ENCODE measurements at places on chromosomes 13 and 19. TPM values are rescaled to one million over a fixed set of nuclear protein-coding genes. Genes with fewer than 3 reads are reported as not detected.

TICAM1 gene
- 14.3 TPM for polyA plus RNA-seq

VMAC gene
- 6.3 TPM for polyA plus RNA-seq

NAXD gene
- polyA plus RNA-seq: 35.4 TPM

CDC42EP5 gene
- polyA plus RNA-seq: not detected

ZNF571 gene
- 5.2 TPM for polyA plus RNA-seq

GRIN2D gene
- not detected for polyA plus RNA-seq

GARIN5A gene
- polyA plus RNA-seq: 0.77 TPM

MUC16 gene
- not detected for polyA plus RNA-seq

ZNF90 gene
- 1.8 TPM for polyA plus RNA-seq

ASF1B gene
- polyA plus RNA-seq: 2.4 TPM

DNA sequence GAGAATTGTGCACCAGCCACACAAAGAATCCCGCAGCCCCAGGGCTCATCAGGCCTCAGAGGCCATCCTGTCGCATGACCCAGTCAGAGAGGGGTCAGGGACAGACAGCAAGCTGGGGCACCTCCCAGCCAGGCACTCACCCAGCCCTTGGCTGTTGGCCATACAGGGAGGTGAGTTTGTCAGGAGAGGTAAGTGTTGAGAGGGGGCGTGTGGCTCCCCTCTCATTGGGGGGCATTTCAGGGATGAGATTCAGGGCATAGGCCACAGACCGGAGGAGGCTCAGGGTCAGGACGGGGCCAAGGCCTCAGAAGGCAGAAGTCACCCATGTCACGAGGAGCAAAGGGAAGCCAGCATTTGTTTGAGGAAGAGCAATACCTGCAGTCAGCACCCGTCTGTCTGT is 37.1 kb downstream of the MYO9B start:
- no peak for DNase-seq

- peak; percentile 35 for DNase-seq
Observed at GRCh38 chr19:4639531-4640246, 373 bp downstream of the TNFAIP8L1 start.

- DNase-seq: no peak
Observed at GRCh38 chr13:51192348-51192747, 29.9 kb upstream of the FAM124A start.

DNA sequence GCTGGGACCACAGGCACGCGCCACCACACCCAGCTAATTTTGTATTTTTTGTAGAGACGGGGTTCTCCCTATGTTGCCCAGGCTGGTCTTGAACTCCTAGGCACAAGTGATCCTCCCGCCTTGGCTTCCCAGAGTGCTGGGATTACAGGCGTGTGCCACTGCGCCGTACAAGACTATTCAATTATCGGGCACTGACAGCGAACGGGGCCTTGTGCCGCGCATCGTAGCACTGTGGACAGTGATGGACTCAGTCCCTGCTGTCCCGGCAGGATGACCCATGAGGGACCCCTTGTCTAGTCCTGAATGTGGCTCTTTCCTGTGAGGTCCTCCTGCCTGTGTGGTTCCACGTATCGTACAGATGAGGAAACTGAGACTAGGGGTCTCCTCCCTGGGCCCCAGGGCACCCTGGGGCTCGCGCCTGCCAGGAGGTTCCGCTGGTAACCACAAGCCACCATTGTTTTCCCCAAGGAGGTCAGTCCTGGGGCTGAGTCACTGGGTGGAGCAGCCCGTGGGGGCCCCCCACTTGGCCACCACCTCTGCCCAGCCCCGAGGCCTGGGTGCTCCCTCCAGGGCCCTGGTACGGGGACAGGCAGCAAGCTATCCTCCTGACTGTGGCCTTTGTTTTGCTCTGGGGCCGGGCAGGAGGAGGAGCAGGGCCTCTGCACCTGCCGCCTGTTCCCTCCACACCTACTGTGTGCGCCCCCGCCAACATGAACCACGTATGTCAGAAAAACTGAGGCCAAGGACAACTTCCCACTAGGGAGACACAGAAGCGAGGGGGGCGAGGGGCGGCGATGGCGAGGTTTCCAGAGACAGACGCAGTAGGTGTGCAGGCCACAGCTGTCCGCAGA is 2.9 kb upstream of the TCF3 start:
- no peak for DNase-seq

DNA sequence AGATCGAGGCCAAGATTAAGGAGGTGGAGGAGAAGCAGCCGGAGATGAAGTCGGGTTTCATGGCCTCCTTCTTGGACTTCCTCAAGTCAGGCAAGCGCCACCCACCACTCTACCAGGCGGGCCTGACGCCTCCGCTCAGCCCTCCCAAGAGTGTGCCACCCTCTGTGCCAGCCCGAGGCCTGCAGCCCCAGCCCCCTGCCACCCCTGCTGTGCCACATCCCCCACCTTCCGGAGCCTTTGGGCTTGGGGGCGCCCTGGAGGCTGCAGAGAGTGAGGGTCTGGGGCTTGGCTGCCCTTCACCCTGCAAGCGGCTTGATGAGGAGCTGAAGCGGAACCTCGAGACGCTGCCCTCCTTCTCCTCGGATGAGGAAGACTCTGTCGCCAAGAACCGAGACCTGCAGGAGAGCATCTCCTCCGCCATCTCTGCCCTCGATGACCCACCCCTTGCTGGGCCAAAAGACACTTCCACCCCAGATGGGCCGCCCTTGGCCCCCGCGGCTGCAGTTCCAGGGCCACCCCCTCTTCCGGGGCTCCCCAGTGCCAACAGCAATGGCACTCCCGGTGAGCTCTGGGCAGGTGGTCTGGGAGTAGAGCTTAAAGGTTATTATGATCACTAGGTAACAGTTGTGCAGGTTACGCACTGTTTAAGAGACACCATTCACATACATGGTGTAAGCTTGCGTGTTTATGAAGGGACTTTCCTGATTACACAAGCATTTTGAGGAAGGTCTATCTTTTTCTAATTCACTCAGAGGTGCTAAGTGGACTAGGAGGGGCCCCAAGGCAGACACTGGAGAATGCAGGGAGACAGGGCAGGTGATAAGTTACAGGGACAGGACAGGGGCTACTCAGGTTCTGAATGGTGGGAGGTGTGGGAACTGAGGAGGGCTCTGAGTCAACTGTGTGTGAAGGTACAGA is 8.7 kb downstream of the PRR12 start:
- DNase-seq: no peak

DNA sequence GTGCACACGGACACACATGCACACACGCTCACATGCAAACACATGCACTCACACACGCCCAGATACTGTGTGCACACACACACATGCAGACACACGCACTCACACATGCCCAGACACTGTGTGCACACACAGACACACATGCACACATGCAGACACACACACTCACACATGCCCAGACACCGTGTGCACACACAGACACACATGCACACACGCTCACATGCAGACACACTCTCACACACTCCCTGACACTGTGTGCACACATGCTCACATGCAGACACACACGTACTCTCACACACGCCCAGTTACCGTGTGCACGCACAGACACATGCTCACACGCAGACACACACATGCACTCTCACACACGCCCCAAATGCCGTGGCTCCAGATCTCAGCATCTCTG is 137.2 kb upstream of the MCF2L start:
- DNase-seq: no peak

GRCh38 chr19:17339088-17339741 is 1.9 kb downstream of the GTPBP3 start:
- no peak for DNase-seq

- DNase-seq: no peak
Observed at GRCh38 chr19:40247178-40247577, 20.7 kb upstream of the CCNP start.

GRCh38 chr13:97574926-97575325 is 141.0 kb downstream of the RAP2A start:
- DNase-seq: no peak

DNA sequence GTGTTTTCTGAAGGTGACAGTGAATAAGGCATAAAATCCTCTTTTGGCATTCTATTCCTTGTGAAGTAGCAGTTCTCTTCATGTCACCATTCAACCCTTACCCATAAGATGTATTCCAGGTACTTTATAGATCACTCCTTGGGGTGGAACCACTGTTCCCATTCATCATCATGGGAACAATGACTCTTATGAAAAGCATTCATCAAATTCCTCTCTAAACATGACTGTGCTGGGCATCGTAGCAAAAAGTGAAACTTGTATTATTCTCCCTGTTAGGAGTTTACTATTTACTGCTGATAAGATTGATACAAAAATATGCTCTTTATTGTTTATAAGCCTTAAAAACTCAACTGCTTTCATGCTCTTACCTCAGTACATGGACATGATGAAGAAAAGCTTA is 793.4 kb downstream of the LIG4 start:
- DNase-seq: no peak

DNA sequence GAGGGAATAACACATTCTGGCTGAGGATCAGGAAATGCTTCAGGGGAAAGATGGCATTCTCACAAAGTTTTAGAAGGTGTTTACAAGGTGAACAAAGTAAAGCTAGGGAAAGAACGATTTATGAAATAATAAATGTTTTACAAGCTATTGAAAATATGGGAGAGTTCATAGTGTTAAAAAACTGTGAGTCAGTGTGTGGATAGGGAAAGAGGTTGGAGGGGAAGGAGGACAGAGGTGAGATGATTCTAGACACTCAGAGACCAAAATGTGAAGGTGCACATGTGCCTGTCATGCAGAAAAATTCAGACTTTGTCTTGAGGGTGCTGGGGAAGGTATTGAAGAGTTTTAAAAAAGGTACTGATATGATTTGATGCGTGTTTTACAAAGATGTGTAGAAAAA is 476.1 kb downstream of the TDRD3 start:
- DNase-seq: no peak

DNA sequence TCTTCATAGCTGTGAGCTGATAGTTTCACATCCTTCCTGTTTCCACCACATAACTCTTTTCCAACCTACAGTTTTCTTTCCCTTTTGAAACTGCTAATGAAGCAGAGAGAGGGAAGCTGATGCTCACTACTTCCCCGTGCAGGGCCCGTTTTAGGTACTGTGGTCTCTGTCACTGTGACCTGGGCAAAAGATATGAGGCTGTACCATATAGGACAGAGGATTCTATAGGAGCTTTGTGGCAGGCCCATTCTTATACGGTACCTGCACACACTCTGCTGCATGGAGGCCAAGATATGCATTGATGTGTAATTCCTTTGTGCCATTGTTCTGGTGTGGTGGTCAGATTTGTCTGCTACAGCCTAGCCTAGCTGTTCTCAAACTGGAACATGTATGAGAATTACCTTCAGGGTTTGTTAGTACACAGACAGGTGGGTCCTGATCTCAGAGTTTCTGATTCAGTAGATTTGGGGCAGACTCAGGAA is 577.3 kb downstream of the LMO7 start:
- DNase-seq: no peak

DNA sequence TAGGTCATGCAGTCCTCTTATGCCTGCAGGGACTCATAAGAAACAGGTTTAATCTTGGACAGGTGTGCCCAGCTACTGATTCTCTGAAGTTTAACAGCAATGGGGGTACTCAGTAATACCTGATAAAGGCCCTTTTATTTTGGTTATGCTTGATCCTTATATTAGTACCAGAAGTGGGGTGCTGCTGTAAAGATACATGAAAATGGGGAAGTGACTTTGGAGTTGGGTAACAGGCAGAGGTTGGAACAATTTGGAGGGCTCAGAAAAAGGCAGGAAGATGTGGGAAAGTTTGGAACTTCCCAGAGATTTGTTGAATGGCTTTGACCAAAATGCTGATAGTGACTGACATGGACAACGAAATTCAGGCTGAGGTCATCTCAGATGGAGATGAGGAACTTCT is 14.6 kb upstream of the TMTC4 start:
- DNase-seq: no peak

- DNase-seq: no peak
Observed at GRCh38 chr13:47409778-47410177, 512.9 kb upstream of the HTR2A start.

- no peak for DNase-seq
Observed at GRCh38 chr19:35760711-35761349, 2.9 kb downstream of the PROSER3 start.

DNA sequence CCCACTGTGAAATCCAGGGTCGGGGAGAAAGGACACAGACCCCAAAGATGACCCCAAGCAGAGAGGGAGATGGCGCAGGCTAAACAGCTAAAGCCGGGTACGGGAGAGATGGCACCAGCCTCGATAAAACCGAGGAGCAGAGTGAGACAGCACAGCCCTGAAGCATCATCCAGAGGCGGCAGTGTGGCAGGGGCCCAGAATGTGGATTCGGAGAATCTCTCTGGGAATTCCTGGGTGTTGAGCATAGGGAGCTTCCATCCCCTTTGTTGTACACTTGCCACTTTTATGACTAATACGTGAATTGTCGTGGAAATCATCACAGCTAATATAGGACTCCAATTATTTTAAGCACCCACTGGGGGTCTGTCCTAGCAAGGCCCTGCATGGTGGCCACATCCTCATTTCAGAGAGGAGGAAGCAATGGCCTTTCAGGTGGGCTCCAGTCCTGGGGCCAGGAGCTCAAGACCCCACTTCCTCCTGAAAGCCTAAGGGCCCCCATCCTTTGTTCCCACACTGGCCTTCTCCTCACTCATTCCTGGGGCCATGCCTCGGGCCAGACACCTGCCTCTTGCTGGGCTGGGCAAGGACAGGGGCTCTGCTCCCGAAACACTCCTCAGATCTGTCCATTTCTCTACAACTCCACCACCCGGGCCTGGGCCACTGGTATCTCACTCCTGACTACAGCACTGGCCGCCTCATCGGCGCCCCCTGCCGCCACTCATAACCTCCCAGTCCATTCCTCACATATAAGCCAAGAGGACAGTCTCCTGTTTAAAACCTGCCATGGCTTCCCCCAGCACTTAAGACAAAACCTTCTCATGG is 29.3 kb upstream of the ATP1A3 start:
- DNase-seq: peak; percentile 32

DNA sequence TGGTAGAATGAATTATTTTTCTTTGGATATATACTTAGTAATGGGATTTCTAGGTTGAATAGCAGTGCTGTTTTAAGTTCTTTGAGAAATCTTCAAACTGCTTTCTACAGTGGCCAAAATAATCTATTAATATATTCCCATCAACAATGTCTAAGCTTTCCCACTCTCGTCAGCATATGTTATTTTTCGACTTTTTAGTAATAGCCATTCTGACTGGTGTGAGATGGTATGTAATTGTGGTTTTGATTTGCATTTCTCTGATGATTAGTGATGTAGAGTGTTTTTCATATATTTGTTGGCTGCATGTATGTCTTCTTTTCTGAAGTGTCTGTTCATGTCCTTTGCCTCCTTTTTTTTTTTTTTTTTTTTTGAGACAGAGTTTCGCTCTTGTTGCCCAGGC is 90.2 kb upstream of the CSNK1A1L start:
- DNase-seq: no peak

DNA sequence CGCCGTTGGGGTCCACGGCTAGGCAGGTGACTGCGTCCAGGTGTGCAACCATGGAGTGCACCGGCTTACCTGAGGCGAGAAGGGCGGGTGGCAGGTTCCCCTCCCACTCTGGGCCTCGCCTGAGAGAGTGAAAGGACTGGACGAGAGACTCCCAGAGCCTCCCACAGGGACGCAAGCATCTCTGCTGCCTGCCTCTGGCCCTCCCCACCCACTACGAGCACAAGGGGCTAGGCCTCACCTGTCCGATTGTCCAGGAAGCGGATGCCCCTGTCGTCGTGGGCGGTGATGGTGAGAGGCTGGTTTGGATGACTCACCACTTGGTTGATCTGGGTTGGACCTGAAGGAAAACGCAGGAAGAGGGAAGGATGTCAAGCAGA is 5.1 kb upstream of the PRKD2 start:
- DNase-seq: no peak

Measured in naive thymus-derived CD4-positive, alpha-beta T cell (primary cell).